ENCODE measurements at places on chromosomes 5 and 9.

DNA sequence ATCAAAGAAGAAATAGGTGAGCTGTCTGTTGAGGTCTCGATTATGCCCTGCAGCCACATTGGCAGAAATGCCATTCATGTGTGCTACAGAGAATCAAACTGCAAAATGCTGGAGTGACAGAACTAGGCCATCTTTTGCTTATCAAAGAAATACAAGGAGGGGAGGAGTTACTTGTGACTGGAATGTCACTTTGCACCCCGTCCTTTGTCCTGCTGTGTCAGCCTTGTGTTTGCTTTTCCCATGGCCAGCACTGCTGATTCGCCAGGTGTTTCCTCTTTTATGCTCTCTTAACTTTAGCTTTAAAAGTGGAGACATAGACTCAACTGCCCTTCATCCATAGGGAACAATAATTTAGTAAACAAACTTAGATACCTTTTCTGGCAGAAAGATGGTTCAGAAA lies 54.3 kb downstream of the SLC46A2 start:
- H3K27me3 ChIP-seq = no peaks in the 10 kb centered on the region
- DNase-seq = no peak
- no peak overlapping the region for H3K4me3 ChIP-seq
- H3K4me1 ChIP-seq = peaks cover 6% of the 10 kb centered on the region

GRCh38 chr9:102550886-102551285 lies 444.2 kb upstream of the CYLC2 start:
- no peaks in the 10 kb centered on the region for H3K4me1 ChIP-seq
- no peak overlapping the region for H3K4me3 ChIP-seq
- no peak for DNase-seq
- H3K36me3 ChIP-seq = no peaks in the 10 kb centered on the region
- H3K27me3 ChIP-seq = no peaks in the 10 kb centered on the region
- no peak overlapping the region for H3K27ac ChIP-seq

- H3K4me1 ChIP-seq = peaks cover 10% of the 10 kb centered on the region
- peak overlapping the region; percentile 93 for H3K4me3 ChIP-seq
- DNase-seq = no peak
- H3K27me3 ChIP-seq = no peaks in the 10 kb centered on the region
Observed at GRCh38 chr9:95316274-95316673, 1.2 kb downstream of the FANCC start.

- H3K4me3 ChIP-seq = no peak overlapping the region
- H3K4me1 ChIP-seq = no peaks in the 10 kb centered on the region
- DNase-seq = no peak
- H3K36me3 ChIP-seq = no peaks in the 10 kb centered on the region
Observed at GRCh38 chr5:143542798-143543144, 139.3 kb upstream of the NR3C1 start.

DNA sequence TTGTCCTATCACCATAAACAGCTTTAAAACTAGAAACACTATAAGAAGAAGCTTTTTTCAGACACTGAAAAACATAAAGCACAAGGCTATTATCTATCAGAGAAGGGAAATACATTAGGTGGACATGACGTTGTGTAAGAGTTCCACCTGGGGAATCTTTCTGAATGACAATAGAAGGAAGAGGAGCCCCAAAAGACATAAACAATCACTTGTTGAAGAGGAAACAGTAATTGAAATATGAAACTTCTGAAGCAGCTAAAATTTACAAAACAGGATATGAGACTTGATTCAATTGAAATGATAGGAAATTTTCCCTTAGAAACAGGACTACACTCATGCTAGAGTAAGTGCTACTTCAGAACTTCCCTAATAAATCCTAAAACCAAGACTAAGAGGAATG lies 933.6 kb downstream of the EFNA5 start:
- H3K36me3 ChIP-seq = no peaks in the 10 kb centered on the region
- H3K27me3 ChIP-seq = no peaks in the 10 kb centered on the region
- no peaks in the 10 kb centered on the region for H3K4me1 ChIP-seq
- no peak overlapping the region for H3K4me3 ChIP-seq
- DNase-seq = no peak
- no peak overlapping the region for H3K27ac ChIP-seq

DNA sequence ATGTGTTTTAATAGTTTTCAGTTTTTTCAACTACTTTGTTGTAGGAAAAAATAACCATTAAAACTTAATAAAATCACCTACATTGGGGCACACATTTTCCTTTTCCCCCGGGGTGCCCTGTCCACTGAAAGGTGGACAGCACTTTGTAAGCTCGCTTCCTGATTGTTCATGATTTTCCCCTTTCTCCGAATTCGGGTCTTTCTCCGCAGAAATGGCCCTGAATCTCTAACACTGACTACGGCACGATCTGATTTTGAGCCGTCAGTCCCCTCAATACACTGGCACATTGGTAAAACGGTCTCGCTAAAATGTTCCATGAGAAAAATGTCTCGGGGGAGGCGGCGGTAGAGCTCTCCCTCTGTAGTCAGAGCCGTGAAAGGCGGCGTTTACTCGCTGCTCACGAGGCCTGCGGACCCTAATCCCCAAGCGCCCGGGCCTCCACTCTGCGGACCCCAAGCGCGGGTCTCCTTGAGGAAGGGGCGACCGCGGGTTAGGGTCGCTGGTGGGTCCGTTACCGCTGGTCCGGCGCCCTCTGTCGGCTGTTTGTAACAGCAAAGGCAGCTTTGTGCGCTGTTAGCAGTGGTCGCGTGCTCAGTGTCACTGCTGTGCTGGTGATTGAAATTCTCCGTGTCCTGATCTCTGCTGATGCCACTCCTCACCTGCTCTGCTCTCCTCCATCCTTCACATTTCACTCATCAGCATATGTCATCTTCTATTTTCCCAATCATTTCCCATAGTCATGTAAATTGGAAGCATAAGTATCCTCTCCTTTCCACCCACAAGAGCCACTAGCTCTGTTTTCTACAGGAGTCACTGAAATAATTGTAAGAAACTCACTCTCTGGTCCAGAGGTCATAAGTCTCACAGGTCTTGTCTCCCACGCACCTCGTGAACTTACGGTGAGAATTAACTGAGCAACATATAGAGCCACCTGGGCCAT lies 10.8 kb upstream of the IFNA2 start:
- peak; percentile 43 for DNase-seq
- H3K36me3 ChIP-seq = no peaks in the 10 kb centered on the region
- peak overlapping the region; percentile 76 for H3K4me3 ChIP-seq
- H3K4me1 ChIP-seq = peaks cover 8% of the 10 kb centered on the region

- H3K4me1 ChIP-seq = no peaks in the 10 kb centered on the region
- H3K27ac ChIP-seq = no peak overlapping the region
- H3K27me3 ChIP-seq = no peaks in the 10 kb centered on the region
- no peak overlapping the region for H3K4me3 ChIP-seq
- DNase-seq = peak; percentile 65
Observed at GRCh38 chr9:70013598-70014196, 30.0 kb upstream of the MAMDC2 start.

DNA sequence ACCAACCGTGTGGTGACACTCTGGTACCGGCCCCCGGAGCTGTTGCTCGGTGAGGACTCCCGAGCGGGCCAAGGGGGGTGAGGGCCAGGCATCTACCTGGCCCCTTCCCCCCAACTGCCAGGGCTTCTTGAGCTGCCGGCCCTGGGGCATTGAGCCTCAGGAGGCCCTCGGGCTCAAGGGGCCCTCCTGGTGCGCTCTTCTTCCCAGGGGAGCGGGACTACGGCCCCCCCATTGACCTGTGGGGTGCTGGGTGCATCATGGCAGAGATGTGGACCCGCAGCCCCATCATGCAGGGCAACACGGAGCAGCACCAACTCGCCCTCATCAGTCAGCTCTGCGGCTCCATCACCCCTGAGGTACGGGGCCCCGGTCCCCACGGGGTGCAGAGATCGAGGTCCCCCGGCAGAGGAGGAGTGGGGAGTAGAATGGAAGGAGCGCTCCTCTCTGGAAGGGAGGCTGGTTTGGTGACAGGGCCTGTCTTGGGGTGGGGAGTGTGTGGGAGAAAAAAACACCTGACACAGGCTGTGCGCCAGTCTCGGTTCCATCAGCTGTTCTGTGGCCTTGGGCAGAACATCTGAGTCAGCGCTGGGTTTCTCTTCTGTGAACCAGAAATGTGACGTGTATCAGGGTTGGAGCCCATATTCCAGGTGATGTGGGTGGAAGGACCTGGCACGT lies 2.6 kb downstream of the CDK9 start:
- DNase-seq = no peak
- H3K27ac ChIP-seq = peak overlapping the region; percentile 19
- no peaks in the 10 kb centered on the region for H3K27me3 ChIP-seq
- no peak overlapping the region for H3K4me3 ChIP-seq
- peaks cover 30% of the 10 kb centered on the region for H3K36me3 ChIP-seq

GRCh38 chr5:951940-952596 lies 56.5 kb upstream of the NKD2 start:
- no peak for DNase-seq
- no peaks in the 10 kb centered on the region for H3K4me1 ChIP-seq
- no peaks in the 10 kb centered on the region for H3K36me3 ChIP-seq
- H3K27me3 ChIP-seq = peaks cover 70% of the 10 kb centered on the region
- no peak overlapping the region for H3K4me3 ChIP-seq
- no peak overlapping the region for H3K27ac ChIP-seq

GRCh38 chr5:61245936-61246335 lies 83.7 kb upstream of the SMIM15 start:
- no peak for DNase-seq
- H3K27ac ChIP-seq = no peak overlapping the region
- no peak overlapping the region for H3K4me3 ChIP-seq
- H3K4me1 ChIP-seq = no peaks in the 10 kb centered on the region
- H3K27me3 ChIP-seq = no peaks in the 10 kb centered on the region
- H3K36me3 ChIP-seq = no peaks in the 10 kb centered on the region

- H3K4me3 ChIP-seq = no peak overlapping the region
- no peak overlapping the region for H3K27ac ChIP-seq
- no peaks in the 10 kb centered on the region for H3K27me3 ChIP-seq
- H3K36me3 ChIP-seq = no peaks in the 10 kb centered on the region
- no peak for DNase-seq
Observed at GRCh38 chr5:98333921-98334320, 439.5 kb upstream of the RGMB start.

- no peak overlapping the region for H3K27ac ChIP-seq
- H3K4me3 ChIP-seq = no peak overlapping the region
- no peaks in the 10 kb centered on the region for H3K27me3 ChIP-seq
- H3K36me3 ChIP-seq = no peaks in the 10 kb centered on the region
- H3K4me1 ChIP-seq = no peaks in the 10 kb centered on the region
Observed at GRCh38 chr5:108560581-108560980, 178.7 kb upstream of the FBXL17 start.

- H3K27ac ChIP-seq = no peak overlapping the region
- H3K36me3 ChIP-seq = no peaks in the 10 kb centered on the region
- no peak for DNase-seq
- H3K4me1 ChIP-seq = no peaks in the 10 kb centered on the region
Observed at GRCh38 chr5:61254969-61255555, 77.0 kb upstream of the ZSWIM6 start.

DNA sequence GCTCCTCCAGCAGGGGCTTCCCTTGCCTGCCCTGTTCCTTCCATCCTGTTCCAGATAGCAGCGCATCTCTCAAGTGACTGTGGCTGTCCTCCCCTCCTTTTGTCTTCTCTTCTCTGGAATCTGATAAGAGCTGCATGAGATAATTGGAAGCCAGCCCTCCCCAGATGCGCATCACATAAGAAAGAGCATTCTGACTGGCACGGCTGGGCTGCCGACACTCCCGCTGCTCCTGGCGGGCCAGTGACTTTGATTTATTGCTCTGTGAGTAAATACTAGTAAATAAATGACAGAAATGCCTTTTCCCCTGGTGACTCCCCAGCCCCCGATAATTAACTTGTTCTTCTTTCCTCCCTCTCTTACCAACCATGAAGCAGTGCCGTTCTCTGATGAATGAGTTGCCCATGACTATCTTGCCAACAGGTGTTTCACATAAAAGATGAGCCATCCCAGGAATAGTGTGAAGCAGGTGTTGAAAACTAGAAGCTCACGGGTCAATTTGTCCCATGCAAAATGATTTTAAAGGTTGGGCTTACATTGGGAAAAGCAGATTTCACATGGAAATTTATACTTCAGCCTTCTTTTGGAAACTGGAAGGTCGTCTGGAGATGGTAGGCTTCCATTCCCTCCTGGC lies 212.3 kb downstream of the ERCC6L2 start:
- H3K27me3 ChIP-seq = peaks cover 4% of the 10 kb centered on the region
- H3K36me3 ChIP-seq = no peaks in the 10 kb centered on the region
- H3K4me1 ChIP-seq = no peaks in the 10 kb centered on the region
- H3K4me3 ChIP-seq = no peak overlapping the region

GRCh38 chr5:159337016-159337955 lies 7.0 kb upstream of the IL12B start:
- no peaks in the 10 kb centered on the region for H3K27me3 ChIP-seq
- no peak overlapping the region for H3K27ac ChIP-seq

GRCh38 chr5:166772770-166773169 lies 1518.7 kb upstream of the WWC1 start:
- H3K36me3 ChIP-seq = no peaks in the 10 kb centered on the region
- DNase-seq = no peak
- no peak overlapping the region for H3K27ac ChIP-seq
- no peak overlapping the region for H3K4me3 ChIP-seq
- no peaks in the 10 kb centered on the region for H3K4me1 ChIP-seq
